CD8-positive, alpha-beta memory T cell (primary cell): ENCODE measurements at places on chromosomes 5 and 9. TPM values are rescaled to one million over a fixed set of nuclear protein-coding genes. Genes with fewer than 3 reads are reported as not detected.

GRCh38 chr5:151742870-151743294, 15.5 kb downstream of the ATOX1 start:
- DNase-seq, result no peak

NTRK2 gene
- 0.38 TPM for total RNA-seq

DNA sequence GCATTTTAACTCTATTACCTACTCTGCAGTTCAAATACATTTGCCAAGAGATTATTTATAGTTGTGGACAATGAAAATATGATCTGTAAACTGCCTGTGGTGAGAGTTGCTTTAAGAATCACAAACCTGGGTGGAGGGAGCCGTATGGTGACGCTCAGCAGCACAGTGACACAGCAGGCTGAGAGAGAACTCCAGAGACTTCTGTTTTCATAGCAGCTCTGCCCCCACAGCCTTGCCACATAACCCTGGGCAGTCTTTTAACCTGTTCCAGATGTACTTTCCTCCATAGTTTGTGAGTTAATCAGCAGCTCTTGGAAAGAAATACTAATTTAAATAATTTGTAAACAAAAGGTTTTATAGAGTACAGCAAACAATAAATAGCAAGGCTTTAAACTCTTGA, 450.5 kb downstream of the ELAVL2 start:
- no peak for DNase-seq

- peak; percentile 20 for DNase-seq
These were observed 59.4 kb upstream of the RAPGEF1 start for GRCh38 chr9:131799177-131799823.

DEPDC1B gene
- total RNA-seq, result 14.7 TPM

GRCh38 chr5:171449426-171449825, 30.0 kb downstream of the FGF18 start:
- DNase-seq, result no peak

- DNase-seq, result peak; percentile 72
These were observed 7.6 kb downstream of the PTCH1 start for GRCh38 chr9:95508968-95509850.

NMUR2 gene
- not detected for total RNA-seq

DNA sequence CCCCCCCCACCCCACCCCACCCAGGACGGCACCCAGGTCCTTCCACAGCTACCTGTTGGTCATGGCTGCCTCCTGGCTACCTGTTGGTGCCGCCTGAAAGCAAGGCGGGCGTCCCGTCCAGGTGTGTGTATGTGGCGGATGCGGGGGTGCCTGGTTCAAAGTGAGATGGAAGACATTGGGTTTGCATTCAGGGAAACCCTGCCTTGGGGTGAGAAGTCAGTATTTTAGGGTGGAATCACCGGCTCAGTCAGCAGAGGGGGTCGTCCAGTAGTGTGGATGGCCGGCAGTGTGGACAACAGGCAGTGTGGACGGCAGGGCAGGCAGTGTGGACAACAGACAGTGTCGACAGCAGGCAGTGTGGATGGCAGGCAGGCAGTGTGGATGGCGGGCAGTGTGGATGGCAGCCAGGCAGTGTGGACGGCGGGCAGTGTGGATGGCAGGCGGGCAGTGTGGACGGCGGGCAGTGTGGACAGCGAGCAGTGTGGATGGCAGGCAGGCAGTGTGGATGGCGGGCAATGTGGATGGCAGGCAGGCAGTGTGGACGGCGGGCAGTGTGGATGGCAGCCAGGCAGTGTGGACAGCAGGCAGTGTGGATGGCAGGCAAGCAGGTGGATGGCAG, 28.0 kb downstream of the NKD2 start:
- DNase-seq, result no peak

DNA sequence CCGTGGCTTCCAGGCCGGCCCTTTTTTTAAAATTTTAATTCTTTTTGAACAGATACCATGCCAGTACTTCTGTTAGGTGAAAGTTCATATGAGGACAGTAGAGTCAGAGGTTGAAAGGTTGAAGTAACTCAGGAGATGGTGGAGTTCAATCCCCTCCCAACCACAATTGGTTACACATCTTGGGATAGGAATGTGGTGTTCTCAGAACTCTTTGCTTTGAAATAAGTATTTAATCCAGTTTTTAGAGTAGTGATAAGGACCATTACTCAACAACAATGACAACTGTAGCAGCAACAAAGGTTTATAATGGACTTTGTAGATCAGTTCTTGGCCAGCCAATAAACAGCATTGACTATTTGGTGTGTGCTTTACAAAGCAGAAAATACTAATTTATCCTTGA, 116.0 kb downstream of the ARHGAP26 start:
- DNase-seq, result no peak

- no peak for DNase-seq
These were observed 100.4 kb upstream of the LARP1 start for GRCh38 chr5:154654486-154655371.

GRCh38 chr9:132230605-132231004, 68.7 kb downstream of the NTNG2 start:
- no peak for DNase-seq

DNA sequence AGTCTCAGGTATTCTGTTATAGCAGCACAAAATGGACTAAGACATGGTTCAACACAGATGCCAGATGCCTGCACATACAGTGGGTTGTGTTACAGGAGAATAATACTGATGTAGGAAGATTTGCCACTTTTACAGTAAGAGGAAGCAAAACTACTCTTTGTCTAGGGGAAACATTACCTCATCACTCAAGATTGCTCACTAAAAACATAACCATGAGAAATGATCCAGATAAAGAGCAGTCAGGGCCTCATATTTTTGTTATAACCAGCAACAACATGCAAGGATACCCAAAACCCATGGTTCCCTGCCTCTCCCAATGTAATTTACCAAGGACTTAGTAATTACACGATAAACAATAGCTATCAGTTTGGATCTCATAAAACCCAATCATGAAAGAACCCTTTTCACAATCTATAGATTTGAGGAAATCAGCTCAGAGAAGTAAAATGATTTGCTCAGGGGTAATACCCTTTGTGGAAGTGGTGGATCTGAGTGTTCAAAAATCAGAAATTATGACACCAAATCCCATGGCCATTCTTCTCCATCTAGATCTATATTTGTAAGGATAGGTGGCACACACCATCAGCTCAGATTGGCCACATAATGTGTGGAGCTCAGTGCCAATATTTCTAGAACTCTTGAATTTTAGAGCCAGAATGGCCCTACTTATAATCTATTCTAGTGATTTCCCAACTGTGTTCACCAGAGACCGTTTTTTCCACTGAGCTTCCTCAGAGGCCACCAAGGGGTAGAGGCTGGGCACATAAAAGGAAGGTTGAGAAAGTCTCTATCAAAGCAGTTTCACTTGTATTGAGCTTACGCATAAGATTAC, 27.8 kb downstream of the DPYSL3 start:
- no peak for DNase-seq

TXN gene
- total RNA-seq, result 455 TPM

SLC4A9 gene
- total RNA-seq, result not detected

- DNase-seq, result peak; percentile 78
These were observed 21.5 kb downstream of the PLPP7 start for GRCh38 chr9:131310833-131311554.

DNA sequence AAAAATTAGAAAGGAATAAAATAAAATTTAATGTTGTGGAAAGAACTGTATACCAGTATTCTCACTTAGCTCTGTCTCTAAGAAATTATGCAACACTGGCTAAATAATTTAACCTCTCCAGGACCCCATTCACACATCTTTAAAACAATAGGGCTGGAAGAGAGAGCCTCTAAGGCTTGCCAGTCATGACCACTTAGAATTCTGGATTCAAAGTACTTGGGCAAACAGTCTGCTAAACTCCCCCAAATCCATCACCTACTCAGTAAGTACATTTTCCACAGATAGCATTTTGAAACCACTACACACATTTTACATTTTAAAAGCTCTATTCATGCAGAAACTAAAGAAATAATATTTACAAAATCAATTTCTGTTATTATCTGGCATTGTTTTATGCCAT, 291.7 kb downstream of the TMEM167A start:
- DNase-seq, result no peak

DNAJC18 gene
- 25.3 TPM for total RNA-seq

- DNase-seq, result no peak
These were observed 104.5 kb downstream of the NDFIP1 start for GRCh38 chr5:142213077-142213476.

DNA sequence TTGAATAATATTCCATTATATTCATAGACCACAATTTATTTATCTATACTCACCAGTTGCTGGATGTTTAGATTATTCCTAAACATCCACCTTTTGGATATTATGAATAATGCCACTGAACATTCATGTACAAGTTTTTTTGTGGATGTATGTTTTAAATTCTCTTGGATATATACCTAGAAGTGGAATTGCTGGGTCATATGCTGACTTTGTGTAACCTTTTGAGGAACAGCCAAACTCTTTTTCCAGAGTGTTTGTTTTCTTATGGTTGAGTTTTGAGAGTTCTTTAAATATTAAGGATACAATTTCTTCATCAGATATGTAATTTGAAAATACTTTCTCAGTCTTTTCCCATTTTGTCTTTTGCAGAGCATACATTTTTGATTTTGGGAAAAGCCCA, 2.7 kb downstream of the VPS13A start:
- no peak for DNase-seq

MEIKIN gene
- not detected for total RNA-seq

DNA sequence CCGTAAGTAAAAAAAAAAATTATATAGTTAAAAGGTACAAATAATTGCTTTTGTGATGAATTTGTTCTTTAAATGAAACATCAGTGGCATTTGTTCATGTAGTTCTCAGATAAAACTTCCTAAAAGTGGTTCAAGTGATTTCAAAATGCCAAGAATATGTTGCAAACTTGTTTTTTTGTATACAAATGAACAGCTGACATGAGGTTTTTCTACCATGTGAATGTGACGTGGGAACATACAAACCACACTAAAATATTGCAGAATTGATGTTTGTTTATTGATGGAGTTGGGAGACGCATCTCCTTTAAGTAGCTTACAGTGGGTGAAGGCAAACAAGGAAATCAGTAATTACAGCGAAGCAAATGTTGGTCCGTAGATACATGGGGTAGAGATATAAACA, 16.9 kb downstream of the BASP1 start:
- DNase-seq, result no peak

GRCh38 chr9:1285526-1285925, 235.4 kb downstream of the DMRT2 start:
- DNase-seq, result no peak

- no peak for DNase-seq
These were observed 452.1 kb upstream of the RGMB start for GRCh38 chr5:98321361-98321760.

CCDC192 gene
- not detected for total RNA-seq

TTC16 gene
- 1.6 TPM for total RNA-seq

GRCh38 chr9:21081999-21082398, 4.3 kb upstream of the IFNB1 start:
- DNase-seq, result no peak

DNA sequence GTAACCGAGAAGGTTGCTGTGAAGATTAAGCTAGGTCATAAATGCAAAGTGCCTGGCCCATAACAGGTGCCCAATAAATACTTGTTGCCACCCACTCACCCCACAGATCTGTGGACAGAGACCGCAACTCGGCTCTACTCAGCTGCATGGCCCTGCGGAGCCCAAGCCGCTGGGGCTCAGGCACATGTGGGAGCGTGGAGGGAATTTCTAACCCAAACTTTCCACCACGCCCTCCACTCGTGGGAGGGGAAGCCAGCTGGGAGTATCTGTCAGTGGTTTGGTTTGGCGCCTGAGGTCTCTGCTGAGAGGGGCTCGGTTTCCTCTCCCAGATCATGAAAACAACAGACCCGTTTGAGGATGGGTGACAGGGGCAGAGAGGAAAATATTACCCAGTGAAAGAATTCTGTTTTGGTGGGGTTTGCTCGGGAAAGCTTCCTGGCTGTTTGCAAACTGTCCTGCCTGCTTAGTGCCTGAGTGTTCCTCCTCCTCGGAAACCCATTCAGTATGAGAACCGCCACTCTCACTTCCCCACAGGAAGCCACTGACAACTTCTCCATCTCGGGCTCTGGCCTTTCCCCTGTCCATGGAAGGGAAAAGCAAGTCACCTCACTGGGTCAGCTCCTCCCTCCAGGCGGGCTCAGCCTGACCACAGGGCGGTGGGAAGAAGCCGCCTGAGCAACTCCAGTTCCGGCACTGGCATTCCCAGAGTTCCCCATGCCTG, 60.1 kb downstream of the RGS3 start:
- DNase-seq, result peak; percentile 57

GLT6D1 gene
- not detected for total RNA-seq

DNA sequence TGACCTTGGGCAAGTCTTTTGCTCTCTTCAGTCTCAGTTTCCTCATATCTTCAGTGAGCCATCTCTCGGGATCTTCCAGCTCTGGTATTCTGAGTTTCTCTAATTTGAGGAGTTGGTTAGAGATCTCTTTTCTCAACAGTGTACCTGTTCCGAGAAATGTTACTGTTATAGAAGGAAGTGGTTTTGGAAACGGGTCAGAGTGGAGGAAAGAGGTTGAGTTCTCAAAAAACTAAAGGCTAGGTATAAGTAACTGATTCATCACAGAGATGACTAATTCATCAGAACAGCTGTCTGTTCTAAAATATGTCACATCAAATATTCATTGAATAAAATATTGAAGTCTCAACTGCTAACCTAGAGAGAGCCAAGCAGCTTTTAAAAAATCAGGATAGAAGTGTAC, 106.6 kb downstream of the PALM2AKAP2 start:
- no peak for DNase-seq

PCDHB13 gene
- 0.04 TPM for total RNA-seq

GRCh38 chr5:107661038-107661649, 9.6 kb downstream of the EFNA5 start:
- no peak for DNase-seq

GRCh38 chr9:129775448-129775798, 22.6 kb upstream of the PTGES start:
- no peak for DNase-seq

DNA sequence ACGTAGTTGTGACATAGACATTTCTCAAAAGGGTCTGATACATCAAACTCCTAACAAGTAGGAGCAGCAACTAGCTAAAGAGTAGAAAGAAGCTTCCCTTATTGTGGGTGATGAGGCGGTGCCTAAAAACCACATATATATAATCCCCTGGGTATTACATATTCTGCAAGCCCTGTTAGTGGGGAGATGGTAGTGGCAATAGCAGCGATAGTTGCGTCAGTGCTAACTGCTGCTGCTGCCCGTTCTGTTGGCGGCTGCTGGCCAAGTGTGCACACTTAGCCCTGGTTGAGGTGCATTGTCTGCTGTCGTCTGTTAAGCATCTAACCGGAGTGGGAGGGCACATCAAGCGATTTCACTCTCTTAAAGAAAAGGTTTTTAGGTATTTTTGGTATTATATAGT, 35.8 kb downstream of the VLDLR start:
- DNase-seq, result no peak
